ENCODE measurements at places on chromosomes 16 and 17.

DNA sequence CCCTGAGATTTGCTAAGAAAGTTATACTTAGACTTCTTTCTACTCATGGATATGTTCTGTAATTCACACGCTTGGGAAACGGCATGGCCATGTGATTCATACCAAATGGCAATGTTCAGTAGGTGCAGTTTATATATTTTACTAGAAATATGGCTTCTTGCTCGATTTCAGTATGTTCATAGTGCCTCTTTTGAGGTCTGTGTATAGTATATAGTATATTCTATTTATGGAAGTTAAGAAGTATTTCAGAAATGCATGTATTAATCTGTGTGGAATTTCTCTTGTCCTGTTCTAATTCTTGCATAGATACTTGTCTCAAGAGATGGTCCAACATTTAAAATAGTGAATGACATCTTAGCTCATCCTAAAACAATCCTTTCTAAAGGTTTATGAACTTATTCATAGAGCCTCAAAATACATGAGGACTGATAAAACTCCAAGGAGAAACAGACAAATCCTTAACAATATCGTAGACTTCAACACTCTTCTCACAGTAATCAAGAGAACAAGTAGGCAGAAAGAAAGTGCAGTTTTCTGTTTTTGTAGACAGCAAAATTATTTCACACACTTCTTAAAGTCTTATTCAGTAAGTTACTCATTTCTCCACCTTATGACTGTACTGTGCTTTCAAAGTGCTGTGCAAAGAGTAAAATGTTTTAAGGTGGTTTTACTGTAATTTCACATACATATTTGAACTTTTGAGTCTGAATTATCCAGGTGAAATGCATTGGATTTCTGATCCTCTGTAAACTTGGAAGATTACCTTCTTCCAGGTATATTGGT is 11.1 kb downstream of the BPTF start:
- no peak for DNase-seq

DNA sequence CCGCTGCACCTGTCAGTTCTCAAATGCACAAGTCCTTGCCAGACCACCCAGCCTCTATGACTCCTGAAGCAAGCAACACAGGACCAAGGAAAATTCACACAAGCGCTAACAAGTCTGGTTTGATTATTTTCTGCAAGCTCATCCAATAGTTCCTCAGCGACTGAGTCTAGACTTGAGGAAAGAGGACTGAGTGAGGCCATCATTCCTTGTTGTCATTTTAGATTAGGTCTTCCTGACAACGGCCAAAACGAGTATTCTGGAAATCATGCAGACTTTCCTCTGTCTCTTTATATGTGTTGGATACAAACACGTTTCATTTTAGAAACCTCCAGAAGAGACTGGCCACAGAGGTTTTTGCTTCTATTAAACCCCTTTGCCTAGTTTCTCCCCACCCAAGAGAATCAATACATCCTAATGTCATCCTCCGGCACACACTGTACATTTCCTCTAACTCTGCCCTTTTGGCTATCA is 561 bp downstream of the CCDC47 start:
- no peak for DNase-seq

DNA sequence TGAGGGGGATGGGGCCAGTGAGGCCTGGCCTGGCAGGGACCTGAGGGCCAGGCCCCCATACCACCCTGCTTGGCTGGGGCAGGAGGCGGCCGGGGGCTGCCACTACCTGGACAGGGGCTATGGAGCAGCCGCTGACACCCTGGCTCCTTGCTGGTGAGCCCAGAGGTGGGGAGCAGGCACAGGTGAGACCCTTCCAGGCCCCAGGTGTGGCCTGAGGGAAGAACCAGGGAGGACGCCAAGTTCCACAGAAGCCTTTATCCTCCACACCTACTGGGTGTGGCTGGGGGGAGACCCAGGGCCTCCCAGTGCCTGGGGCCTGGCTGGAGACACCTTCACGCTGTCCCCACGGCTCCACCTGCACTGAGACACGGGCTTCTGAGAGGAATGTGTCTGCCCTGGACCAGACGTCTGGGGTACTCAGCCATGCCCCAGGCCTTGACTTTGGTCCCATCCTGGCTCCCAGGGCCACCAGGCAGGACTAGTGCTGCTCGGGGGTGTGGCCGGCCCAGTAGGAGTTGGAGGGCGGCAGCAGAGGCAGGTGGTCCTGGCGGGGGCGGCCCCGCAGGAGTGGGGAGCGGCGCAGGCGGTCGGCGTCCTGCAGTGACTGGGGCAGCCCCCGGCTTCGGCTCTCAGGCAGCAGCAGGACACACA is 4.7 kb downstream of the SLC22A31 start:
- no peak for DNase-seq

GRCh38 chr16:10926867-10927266 is 15.4 kb downstream of the DEXI start:
- no peak for DNase-seq

DNA sequence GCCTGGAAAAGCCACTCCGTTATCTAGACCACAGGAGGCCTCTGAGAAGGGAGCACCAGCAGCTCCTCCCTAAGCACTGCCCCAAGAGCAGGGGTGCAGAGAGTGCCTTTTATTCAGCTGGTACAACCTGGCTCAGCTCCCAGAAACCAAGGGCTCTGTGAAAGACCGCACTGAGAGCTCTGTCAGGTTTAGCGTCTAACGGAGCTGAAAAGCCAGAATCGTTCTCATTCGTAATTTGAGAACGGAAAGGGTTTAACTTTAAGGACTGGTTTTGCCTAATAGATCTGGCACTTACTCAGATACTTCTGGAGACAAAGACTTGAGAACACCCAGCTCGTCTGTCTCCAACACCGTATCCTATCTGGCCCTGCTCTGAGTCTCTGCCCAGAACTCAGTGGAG is 13.5 kb downstream of the MPG start:
- peak; percentile 11 for DNase-seq

DNA sequence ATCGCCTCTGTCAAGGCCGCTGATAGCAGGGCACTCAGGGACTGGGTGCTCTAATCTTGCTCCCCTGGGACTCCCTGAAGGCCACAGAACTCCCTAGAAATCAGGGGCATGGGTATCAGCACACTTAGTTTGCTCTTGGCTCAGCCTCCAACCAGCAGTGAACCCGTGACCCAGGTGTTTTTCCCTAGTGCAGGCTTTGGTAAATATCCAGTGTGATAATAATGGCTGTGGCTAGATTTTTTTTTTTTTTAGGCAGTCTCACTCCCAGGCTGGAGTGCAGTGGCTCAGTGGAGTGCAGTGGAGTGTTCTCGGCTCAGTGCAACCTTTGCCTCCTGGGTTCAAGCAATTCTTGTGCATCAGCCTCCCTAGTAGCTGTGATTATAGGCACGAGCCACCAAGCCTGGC is 10.3 kb downstream of the NUPR1 start:
- no peak for DNase-seq

DNA sequence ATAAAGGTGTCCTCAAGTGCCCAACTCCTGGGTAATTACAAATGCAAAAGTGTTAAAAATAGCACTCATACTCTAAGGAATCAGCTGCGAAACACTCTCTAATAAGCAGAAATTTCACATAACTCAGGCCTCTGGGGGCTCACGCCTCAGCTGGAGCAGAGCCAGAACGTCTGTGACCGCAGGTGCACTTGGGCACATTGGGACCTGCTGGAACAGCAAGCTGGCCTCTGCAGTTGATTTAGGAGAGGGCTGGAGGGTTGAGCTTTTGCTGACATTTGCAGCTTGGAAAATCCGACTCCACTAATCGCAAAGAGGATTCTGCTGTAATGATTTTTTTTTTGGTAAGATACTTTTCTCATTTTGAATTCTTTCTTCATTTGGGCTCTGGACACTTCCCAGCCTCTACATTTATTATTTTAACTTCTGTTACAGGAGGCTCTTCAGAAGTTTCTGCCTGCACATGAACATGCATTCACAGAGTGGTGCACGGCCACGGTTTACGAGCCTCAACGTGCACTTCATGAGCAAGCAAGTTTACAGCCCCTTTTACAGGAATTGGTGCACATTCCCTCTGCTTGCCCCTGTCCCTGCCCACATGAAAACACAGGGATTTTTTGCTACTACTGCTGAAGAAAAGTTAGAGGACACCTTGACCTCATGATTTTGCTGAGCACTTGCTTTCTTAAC is 4.1 kb upstream of the SNTB2 start:
- DNase-seq = peak; percentile 78

GRCh38 chr17:61583242-61583641 is 7.8 kb downstream of the NACA2 start:
- peak; percentile 34 for DNase-seq

DNA sequence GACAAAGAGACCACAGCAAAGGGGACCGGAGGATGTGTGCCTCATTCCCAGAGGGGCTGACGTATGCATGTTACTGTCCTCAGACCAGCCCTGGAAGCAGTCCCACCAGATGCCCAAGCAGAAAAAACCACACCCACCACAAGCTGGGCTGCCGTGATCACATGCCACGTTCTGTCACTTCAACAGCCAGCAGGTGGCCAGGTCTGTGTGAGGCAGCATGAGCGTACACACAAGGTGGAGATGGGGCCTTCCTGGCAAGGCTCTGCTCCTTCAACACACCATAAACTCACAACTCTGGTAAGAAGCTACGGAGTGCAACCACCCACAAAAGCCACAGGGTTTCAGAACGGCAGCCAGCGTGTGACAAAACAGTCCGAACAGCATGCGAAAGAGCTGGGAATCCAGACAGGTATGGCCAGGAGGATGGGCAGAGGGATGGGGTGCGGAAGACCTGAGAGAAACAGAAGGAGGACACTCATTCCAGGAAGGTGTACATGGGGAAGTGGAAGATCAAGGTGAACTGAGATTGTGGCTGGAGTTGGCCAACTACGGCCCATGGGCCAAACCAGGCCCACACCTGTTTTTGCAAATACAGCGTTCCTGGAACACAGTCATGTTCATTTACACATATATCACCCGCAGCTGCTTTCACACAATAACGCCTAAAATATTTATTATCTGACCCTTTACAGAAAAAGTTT is 27.9 kb downstream of the MBTPS1 start:
- DNase-seq = peak; percentile 90

- DNase-seq = no peak
Observed at GRCh38 chr16:79092846-79093245, 507.7 kb downstream of the MAF start.

All from NCI-H2171 (cell line).